HFFc6 (cell line): ENCODE measurements at places on chromosomes 3 and 15. TPM values are rescaled to one million over a fixed set of nuclear protein-coding genes. Genes with fewer than 3 reads are reported as not detected.

Gene ACVR2B
- total RNA-seq, result 0.89 to 1.1 TPM (median 1.1 TPM) in 3 replicates

Gene MEF2A
- 21.8 to 24.8 TPM (median 23.1 TPM) in 3 replicates for total RNA-seq

Gene TTLL13
- total RNA-seq, result 0.14 TPM in 1 of 3 replicates, not detected in the others

Gene RBP2
- total RNA-seq, result not detected in 3 replicates

Gene COL6A5
- not detected in 3 replicates for total RNA-seq

Gene ITPKA
- 1.7 to 2.4 TPM (median 2.3 TPM) in 3 replicates for total RNA-seq

DNA sequence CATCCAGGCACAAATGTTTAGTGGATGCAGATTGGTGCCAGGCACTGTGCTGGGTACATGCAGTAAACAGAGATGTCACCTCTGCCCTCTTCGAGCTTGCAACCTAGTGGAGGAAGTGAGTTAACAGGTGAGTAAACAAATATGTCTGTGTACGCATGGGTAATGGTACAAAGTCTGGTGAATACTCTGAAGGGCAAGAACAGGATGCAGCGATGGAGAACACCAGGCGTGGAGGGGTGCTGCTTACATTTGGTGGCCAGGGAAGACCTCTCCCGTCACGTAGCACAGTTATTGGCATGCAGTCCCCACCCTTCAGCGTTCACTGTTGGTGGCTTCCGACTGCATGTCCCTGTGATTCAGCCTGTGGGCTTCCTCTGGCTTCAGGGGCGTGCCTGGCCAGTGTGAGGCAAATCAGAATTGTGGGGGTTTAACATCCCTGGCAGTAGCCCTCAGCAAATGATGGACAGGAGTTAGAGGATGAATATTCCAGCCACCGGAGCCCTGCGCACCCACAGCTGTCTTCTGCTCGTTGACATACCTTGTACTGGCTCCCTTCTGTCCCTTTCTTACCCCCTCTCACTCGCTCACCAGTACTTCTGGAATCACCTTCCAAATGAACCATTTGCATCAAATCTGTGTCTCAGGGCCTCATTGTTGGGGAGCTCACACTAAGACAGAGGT, 9.1 kb upstream of the HDAC11 start:
- peaks cover 6% of the 10 kb centered on the region for H3K4me1 ChIP-seq
- DNase-seq, result no peak
- H3K27me3 ChIP-seq, result peaks cover 32% of the 10 kb centered on the region
- H3K4me3 ChIP-seq, result no peak overlapping the region

DNA sequence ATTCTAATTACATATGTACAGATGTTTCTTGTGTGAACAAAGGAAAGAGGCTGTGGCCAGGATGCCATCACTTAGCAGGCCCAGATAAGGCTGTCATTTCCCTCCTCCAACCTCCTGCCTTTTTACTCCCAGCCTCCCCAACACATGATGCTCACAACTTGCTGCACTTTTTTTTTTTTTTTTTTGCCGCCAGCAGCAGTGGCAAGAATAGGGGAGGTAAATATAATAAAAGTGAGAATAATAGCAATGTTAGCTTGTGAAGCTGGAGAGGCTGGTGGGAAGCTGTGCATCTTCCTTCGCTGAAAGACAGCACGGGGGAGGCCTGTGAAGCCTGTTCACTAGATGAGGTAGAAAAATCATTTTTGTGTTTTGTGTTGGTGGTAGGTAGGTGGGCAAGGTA, 42.5 kb upstream of the MYO5C start:
- no peak overlapping the region for H3K4me3 ChIP-seq
- H3K4me1 ChIP-seq, result peaks cover 55% of the 10 kb centered on the region
- H3K36me3 ChIP-seq, result peaks cover 4% of the 10 kb centered on the region
- 0 out of 2 replicates have a peak overlapping the region, but pooled peaks have one; percentile 31 for H3K27ac ChIP-seq

DNA sequence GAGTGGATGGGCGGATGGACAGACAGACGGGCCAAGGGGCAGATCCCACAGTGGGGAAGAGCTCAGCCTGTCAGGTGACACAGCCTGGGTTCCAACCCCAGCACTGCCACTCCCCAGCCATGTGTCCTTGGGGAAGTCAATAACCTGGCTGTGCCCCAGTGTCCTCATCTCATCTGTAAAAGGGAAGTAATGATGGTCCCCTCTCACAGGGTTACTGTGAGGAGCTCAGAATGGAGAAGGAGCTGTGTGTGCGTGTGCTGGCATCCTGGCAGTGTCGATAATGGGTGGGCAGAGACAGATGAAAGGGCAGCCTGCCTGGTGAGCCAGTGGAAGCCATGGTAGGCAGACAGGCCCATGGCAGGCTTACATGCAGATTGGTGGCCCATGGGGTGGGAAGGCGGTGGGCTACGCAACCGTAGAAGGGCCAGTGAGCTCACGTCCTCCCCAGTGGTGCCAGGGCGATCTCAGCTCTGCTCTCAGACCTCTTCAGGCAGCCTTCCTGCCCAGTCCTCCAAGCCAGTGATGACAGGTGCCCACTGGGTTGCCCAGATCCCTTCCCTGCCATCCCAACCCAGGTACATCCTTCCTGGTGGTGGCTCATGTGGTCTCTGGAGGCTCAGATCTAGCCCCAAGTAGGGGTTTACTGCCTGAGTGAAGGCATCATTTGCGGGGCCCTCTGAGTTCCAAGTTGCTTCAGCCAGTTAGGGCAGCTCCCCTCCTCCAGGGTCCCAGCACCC, 2.3 kb upstream of the DNAJB8 start:
- H3K27ac ChIP-seq, result no peak overlapping the region
- no peak overlapping the region for H3K4me3 ChIP-seq
- no peak for DNase-seq
- peaks cover 42% of the 10 kb centered on the region for H3K27me3 ChIP-seq

- no peak overlapping the region for H3K4me3 ChIP-seq
- peaks cover 94% of the 10 kb centered on the region for H3K4me1 ChIP-seq
- peak overlapping the region; percentile 70 for H3K27ac ChIP-seq
- peaks cover 2% of the 10 kb centered on the region for H3K27me3 ChIP-seq
Measured at GRCh38 chr15:74403588-74403919, 30.2 kb downstream of the SEMA7A start.

- peaks cover 11% of the 10 kb centered on the region for H3K4me1 ChIP-seq
- no peaks in the 10 kb centered on the region; the same call in none of the 2 replicates for H3K27me3 ChIP-seq
- no peak overlapping the region for H3K4me3 ChIP-seq
- no peak overlapping the region for H3K27ac ChIP-seq
- no peak for DNase-seq
Measured at GRCh38 chr15:99717161-99718009, 15.9 kb downstream of the LYSMD4 start.

DNA sequence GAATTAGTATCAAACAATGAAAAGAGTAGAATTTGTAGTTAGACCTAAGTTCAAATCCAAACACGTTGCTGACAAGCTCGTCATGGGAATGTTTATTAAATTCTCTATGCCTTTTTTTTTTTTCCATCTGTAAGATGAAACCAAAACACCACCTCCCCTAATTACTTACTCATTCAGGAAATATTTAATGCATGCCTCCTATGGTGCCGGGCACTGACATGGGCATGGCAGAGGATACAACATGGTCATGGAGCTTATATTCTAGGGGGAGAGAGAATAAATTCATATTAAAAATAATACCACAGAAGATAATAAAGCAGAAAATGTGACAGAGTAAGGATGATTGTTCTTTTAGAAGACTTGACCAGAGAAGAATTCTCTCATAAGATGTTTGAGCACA, 215.8 kb downstream of the RYR3 start:
- H3K4me3 ChIP-seq, result no peak overlapping the region
- peaks cover 7% of the 10 kb centered on the region for H3K27me3 ChIP-seq
- H3K27ac ChIP-seq, result no peak overlapping the region
- DNase-seq, result no peak
- H3K36me3 ChIP-seq, result no peaks in the 10 kb centered on the region

DNA sequence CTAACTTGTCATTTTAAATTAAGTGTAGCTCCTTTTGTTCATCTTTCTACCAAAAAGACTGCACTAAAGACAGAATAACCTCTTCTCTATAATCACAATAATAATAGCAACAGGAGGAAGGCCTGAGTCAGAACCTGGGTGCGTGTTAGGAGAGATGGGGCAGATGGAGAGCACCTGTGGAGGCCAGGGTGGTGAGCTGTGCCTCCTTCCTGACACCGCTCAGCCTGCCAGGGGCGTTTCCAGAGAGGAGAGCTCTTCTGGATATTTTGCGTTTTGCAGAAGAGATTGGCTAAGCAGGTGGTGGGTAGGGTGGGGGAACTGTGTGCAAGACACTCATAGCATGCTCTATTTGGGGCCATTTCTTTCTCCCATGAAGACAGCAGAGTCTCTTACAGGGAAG, 83.5 kb downstream of the MEGF11 start:
- no peak for DNase-seq
- peaks cover 51% of the 10 kb centered on the region for H3K27me3 ChIP-seq
- no peak overlapping the region for H3K27ac ChIP-seq

DNA sequence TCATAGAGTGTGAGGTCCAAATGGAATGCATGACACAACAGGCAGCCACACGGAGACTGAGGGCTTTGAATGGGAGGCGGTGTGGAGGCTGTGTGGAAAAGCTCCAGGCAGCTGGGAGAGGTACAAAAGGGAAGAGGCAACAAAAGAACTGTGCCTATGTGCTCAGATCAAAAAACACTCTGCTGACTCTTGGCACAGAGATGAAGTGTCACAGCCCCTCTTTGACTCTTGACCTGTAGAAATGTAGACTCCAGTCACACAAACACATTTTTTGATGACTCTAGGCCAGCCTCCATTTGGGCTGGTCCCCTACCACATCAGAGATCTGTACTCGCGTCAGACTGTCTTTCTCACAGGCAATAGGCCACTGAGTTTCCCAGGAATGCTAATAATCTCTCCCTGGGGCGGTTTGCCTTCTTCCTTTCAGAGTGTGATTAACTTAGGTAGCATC, 456.0 kb downstream of the TUSC7 start:
- H3K4me1 ChIP-seq, result no peaks in the 10 kb centered on the region
- H3K36me3 ChIP-seq, result no peaks in the 10 kb centered on the region
- peak overlapping the region; percentile 71; the same call in 1 of the 2 replicates for H3K27ac ChIP-seq

GRCh38 chr15:75023872-75024636, 664 bp downstream of the PPCDC start:
- peaks cover 3% of the 10 kb centered on the region for H3K27me3 ChIP-seq
- DNase-seq, result no peak
- peaks cover 8% of the 10 kb centered on the region for H3K4me1 ChIP-seq
- H3K36me3 ChIP-seq, result no peaks in the 10 kb centered on the region
- H3K27ac ChIP-seq, result peak overlapping the region; percentile 87

DNA sequence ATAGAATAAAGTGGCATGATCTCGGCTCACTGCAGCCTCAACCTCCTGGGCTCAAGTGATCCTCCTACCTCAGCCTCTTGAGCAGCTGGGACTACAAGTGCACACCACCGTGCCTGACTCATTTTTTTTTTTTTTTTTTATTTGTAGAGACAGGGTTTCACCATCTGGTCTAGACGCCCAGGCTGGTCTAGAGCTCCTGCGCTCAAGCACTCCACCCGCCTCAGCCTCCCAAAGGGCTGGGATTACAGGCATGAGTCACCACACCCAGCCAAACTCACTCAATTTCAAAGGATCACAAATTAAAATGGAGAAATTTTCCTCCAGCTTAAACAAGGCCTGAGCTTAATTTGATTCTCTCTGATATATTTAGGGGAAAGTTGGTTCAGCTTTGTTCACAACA, 27.3 kb upstream of the NMB start:
- peaks cover 34% of the 10 kb centered on the region for H3K36me3 ChIP-seq
- H3K4me1 ChIP-seq, result peaks cover 30% of the 10 kb centered on the region
- H3K27ac ChIP-seq, result peak overlapping the region; percentile 76

DNA sequence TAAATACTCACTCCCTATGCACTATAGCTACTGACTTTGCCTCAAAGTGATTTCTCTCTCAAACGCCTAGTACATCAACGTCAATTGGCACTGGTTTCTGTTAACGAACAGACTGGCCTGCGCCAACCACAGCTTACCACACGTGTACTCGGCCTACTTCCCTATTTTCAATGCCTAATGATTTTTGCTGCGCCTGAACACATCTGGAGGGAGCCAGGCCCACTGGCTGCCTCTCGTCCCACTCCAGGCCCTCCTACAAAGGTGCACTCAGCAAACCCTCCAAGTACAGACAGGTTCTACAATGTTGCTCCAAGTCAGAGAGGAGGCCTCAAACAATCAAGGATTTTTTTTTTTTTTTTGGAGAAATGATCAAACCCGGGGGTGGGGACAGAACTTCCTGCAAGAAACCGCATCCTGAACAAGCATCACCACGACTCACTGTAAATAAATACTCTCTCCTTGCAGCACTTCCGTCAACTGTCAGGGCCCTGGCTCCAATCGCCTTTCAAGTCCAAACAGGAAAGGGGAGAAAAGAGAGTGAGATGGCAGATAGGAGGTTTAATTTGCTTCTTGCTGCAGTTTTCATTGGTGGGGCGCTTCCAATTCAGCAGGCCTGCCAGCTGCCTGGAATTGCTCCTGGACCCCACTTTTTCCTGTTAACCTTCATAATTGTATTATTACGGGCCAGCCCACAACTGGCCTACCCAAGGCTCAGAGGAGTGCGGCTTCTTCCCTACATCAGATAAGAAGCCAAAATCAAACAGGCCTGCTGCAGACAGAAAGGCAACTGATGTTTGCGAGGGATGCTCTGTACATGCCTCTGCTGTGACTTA, 139.3 kb downstream of the FOXP1 start:
- H3K27ac ChIP-seq, result peak overlapping the region; percentile 88
- H3K36me3 ChIP-seq, result peaks cover 5% of the 10 kb centered on the region; the same call in 1 of the 2 replicates
- H3K27me3 ChIP-seq, result no peaks in the 10 kb centered on the region; the same call in 1 of the 2 replicates
- peak overlapping the region; percentile 47; the same call in 1 of the 2 replicates for H3K4me3 ChIP-seq

DNA sequence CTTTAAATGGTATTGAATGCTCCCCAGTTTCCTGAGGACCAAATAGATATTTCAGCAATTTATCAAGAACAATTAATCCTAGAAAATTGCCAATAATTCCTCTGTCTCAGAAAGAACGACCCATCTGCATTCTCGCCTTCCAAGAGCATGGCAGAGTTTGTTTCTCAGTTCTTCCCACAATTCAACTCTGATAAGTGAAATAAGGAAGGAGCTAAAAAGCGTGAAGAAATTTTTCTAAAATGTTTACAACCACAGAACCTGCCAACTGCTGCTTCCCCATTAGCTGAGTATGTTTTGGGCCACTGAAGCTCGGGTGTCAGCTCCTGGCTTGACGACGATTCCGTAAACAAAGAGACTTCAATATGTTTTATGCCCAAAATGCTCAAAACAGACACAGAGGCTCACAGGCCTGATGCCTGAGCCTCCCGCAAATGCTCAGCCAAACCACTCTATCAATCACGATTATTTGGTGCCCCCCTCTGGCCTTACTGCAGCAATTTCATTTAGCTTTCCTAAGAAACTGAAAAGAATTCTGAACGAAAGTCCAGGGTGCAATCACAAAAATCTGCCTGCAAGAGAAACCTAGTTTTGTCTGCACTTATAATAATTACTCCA, 259.2 kb upstream of the CCDC54 start:
- peak overlapping the region; percentile 53; the same call in 1 of the 2 replicates for H3K4me3 ChIP-seq
- peaks cover 2% of the 10 kb centered on the region for H3K27me3 ChIP-seq
- peaks cover 15% of the 10 kb centered on the region for H3K4me1 ChIP-seq
- peak; percentile 64 for DNase-seq

GRCh38 chr3:55728461-55729100, 241.5 kb upstream of the WNT5A start:
- H3K36me3 ChIP-seq, result no peaks in the 10 kb centered on the region
- DNase-seq, result no peak
- H3K4me3 ChIP-seq, result no peak overlapping the region
- peaks cover 16% of the 10 kb centered on the region for H3K27me3 ChIP-seq

GRCh38 chr15:59993950-59994401, 10.1 kb upstream of the FOXB1 start:
- H3K27ac ChIP-seq, result no peak overlapping the region
- no peak overlapping the region for H3K4me3 ChIP-seq
- no peak for DNase-seq
- H3K4me1 ChIP-seq, result no peaks in the 10 kb centered on the region
- no peaks in the 10 kb centered on the region for H3K36me3 ChIP-seq
